Fibroblast of gingiva (primary cell): ENCODE measurements at places on chromosomes 6 and 20.

GRCh38 chr6:106086814-106087175 is 659 bp downstream of the PRDM1 start:
- no peak for DNase-seq

DNA sequence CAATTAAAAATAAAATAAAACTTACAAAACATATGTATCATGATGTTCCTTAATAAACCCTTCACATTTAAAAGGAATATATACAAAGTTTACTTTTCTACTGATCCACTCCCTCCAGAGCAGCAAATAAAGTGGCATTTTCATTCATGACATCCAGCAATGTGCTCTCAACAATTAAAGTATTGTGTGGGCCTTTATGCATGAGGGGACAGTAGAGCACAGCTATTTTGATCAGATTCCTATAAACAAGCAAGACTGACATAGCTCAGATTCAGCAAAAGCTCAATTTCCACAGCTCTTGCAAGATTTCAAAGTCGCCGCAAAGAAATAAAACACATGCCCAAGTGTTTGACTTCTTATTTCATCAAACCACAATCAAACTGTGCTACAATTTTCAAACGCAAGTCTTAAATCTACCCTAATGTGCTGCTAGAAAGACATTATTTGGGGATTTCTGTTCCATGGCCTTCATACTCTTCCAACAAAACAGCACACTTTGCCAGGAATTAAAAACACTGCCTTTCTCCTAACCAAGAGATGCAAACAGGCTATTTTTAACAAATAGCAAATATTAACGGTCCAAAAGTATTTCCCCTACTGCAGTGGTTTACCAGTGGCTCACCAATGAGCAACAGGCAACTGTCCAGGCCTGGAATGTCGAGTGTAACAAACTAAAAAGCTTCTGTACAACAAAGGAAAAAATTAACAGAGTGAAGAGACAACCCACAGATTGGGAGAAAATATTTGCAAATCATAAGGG is 52.3 kb downstream of the MBOAT1 start:
- peak; percentile 83 for DNase-seq

- no peak for DNase-seq
These were observed 3.3 kb downstream of the ANKRD6 start for GRCh38 chr6:89436226-89436625.

GRCh38 chr6:167711768-167712730 is 114.7 kb upstream of the AFDN start:
- no peak for DNase-seq

GRCh38 chr6:148249160-148249559 is 93.5 kb upstream of the SASH1 start:
- DNase-seq, result no peak

DNA sequence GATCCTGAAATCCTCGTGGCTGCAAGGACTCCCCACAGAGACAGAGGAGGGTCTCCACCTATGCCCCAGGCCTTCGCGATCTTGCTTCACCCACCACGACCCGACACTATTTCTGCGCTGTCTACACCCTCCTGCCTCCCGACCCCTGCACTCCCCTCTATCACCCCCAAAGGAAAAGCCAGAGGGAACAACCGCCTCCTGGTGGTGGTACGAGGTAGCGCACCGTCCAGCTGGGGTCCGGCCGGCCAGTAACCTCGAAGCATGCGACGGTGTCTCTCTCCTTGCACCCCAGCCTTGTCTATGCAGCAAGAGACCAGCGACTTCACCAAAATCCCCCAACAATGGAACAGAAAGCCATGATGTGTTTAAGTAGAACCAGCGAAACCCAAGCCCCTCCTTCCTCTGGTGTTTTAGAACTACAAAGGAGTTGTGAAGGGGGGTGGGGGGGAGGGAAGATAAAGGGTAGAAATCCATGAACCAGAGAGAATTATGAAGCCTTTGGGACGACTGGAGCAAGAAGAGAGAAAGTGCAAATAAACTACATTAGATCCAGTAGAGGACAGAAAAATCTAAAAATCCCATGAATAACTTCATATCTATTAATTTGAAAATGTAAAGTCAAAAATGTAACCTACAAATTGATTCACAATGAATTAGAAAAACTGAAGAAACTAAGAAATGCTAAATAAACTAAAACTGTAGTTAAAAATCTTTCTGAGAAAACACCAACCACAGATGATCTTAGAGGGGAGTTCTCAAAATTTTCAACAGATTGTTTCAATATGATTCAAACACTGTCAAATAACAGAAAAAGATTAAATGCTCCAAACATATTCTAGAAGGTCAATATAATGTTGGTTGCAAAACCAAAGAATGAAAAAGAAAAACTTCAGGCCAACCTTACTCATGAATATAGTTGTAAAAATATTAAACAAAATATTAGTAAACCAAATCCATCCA is 168.0 kb downstream of the CDK19 start:
- no peak for DNase-seq

DNA sequence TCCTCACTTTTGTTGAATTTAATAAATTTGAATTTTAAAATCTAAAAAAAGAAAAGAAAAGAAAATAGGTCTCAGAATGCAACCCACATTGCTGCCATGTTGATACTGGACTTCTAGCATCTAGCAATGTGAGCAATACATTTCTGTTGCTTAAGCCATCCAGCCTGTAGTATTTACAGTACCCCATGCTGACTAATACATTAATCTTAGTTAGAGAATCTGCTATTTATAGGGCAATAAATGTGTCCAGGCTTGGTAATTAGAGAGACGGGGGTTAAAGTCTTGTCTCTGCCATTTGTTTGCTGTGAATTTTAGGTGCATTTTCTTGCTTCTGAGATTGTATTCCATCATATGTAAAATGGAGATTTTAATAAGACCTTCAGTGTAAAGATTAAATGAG is 471.3 kb downstream of the DHX35 start:
- no peak for DNase-seq

DNA sequence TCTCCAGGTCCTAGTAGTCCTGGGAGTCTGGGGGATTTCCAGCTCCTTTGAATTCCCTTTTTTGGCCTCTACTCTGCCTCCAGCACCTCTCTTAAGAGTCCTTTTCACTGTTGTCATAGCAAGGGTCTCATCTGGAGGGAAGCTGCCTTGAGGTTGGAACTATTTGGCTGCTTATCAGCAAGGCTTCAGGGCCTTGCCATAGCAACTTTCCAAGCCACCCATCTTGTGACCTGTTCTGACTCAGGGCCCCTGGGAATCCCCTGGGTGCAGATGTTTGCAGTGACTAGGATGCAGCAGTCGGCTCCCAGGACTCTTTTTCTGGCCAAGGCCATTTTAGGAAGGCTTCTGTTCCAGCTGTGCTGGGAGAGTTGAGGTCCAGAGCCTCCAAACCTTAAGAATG is 12.4 kb downstream of the PKIG start:
- DNase-seq, result peak; percentile 56

DNA sequence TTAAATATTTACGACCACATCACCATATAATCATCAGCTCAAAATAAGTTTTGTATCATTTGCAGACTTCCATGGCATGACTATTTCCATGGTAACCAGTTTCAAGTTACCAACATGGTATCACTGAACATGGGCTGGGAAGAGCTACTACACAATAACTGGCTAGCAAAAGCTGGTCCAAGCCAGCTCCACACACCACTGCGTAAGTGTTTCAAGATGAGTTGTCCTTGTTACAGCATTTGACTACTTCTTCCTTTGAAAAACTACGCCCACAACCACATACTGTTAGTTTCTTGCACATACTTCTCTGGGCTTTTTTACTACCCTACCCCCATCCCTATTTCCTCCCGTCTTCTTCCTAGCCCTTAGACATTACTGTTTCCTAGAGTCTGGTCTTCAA is 8.5 kb downstream of the CD164 start:
- DNase-seq, result peak; percentile 45

- no peak for DNase-seq
These were observed 22.2 kb downstream of the PPP1R3G start for GRCh38 chr6:5107341-5107740.

- DNase-seq, result peak; percentile 90
These were observed at the start of gene FBXO30 for GRCh38 chr6:145814501-145815308. Gene FBXO30 (minus strand): TSS chr6:145814795. CDS start chr6:145806405, 8,390 bp downstream.

- DNase-seq, result peak; percentile 16
These were observed 15.9 kb upstream of the ITPR3 start for GRCh38 chr6:33604941-33605854.

DNA sequence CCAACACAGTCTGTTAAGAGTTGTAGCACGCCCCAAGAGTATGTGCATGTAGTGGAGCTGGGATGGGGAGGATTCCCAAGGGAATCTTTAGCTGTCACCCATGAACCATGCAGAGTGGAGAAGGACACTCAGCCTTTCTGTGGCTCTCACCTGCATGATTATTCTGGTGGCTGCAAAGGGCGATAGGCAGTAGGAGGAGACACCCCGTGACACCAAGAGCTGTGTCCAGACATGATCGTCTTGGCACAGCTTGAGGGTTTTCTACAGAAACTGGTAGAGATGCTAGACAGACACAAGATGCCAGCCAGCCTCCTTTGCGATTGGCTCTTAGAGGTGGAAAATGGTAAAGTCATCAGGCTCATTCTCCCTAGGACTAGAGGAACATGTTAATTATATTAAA is 3.1 kb upstream of the CSE1L start:
- DNase-seq, result no peak

GRCh38 chr6:75431379-75431778 is 62.2 kb downstream of the FILIP1 start:
- DNase-seq, result no peak

GRCh38 chr6:107401573-107401972 is 57.8 kb downstream of the PDSS2 start:
- no peak for DNase-seq

DNA sequence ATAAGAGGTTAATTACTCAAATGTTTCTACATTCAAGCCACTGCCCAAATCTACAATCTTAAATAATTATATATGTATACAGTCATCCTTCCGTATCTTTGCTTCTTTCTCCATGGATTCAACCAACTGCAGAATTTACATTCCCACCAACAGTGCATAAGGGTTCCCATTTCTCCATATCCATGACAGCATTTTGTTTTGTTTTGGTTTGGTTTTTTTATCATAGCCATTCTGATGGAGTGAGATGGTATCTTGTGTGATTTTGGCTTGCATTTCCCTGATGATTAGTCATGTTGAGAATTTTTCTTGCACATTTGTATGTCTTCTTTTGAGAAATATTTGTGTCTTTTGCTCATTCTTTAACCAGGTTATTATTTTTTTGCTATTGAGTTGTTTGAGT is 198.5 kb downstream of the C6orf118 start:
- DNase-seq, result no peak

- DNase-seq, result peak; percentile 22
These were observed 66.7 kb downstream of the MYO6 start for GRCh38 chr6:75815756-75816155.

DNA sequence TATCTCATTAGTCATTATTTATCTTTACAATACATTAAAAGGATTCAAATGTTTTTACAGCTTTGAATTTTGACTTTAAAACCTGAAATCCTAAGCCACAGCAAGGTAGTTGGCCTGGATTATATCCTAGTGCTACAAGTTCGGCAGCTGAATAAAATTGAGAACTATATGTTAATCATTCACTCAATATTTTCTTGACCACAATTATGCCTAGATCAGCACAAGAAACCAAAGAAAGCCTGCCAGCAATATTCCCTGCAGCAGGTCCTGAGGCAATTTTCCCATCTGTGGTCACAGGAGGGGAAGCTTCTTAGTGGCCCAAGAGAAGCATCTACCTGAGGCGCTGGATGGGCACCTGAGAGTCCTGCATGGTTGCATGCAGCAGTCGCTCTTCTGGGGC is 183.5 kb downstream of the GMDS start:
- peak; percentile 41 for DNase-seq

DNA sequence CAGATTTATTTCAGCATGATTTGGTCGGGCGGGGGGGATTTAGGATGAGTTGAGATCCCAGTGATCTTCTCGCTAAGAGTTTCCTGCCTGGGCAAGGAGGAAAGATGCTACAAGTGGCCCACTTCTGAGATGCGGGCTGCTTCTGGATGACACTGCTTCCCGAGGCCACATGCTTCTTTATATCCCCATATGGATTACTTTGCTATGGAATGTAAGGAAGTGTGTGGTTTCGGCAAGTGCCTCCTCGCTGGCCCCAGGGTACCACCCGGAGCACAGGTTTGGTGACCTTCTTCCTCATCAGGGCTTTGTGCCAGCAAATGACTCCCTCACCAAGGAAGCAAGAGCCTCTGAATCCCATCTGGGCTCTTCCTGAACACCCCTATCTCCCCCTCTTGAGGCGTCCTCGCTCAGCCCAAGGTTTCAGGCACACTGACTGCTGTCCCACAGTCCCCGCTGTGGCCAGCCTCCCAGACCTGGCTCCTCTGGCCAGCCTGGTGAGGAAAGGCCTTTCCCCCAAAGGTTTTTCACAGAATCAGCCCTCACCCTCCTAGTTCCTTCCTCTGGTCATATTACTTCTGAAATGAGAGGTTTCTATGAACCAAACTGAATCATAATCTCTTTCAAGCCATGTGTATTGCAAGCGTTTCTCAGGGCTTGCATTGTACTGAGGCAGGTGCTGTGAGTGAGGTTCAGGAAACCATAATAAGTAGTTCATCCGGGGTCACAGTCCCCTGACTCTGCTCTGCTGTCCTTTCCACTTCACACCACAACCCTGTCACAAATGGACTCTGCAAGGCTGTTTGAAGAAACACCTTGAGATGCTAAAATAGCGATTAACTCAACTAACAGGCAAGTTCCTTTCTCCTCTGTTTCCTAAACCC is 41.7 kb upstream of the IL17A start:
- DNase-seq, result no peak

DNA sequence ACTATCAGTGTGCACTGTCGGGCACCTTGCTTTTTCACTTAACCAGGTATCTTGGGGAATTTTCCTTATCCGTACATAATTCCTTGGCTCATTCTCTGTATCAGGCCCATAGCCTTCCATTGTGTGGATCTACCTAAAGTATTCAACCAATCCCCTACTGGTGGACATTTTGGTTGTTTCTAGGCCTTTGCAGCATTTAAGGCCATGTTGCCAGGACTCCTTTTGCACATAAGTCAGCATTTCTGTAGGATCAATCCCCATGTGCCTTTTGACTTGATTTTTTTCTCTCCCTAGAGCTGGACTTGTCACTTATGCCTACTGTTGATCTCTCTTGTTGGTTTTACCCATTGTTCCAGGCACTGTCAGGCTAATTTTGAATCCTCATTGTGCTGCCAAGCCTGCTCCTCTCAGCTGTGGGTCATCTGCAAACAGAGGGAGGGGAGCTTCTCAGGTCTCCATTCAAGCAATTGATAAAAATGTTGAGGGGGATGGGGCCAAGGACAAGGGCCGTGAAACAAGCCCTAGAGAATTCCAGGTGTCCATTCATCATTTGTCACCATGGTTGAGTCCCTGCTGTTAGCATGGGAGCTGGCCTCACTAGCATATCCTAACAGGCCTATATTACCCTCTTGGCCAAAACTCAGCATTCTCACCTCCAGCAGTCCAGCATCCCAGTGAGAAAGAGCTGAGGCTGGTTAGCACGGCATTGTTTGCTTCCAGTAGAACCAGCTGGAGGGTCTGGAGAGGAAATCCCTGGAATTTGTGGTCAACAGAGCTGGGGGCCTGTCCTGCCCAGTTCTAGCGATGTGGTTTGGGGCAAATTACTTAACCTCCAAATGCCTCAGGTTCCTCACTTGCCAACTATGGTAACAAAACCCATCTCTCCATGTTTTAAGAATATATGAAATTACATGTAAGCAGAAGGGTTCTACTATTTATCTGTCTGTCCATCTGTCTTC is 178.4 kb downstream of the MRPL14 start:
- peak; percentile 59 for DNase-seq

GRCh38 chr6:119669221-119669620 is 319.7 kb upstream of the MAN1A1 start:
- no peak for DNase-seq
